Right cardiac atrium (tissue), 5 donors: ENCODE measurements at places on chromosomes 12 and 14.

GRCh38 chr12:91685917-91686316 is 459.7 kb downstream of the BTG1 start:
- DNase-seq = no peak

DNA sequence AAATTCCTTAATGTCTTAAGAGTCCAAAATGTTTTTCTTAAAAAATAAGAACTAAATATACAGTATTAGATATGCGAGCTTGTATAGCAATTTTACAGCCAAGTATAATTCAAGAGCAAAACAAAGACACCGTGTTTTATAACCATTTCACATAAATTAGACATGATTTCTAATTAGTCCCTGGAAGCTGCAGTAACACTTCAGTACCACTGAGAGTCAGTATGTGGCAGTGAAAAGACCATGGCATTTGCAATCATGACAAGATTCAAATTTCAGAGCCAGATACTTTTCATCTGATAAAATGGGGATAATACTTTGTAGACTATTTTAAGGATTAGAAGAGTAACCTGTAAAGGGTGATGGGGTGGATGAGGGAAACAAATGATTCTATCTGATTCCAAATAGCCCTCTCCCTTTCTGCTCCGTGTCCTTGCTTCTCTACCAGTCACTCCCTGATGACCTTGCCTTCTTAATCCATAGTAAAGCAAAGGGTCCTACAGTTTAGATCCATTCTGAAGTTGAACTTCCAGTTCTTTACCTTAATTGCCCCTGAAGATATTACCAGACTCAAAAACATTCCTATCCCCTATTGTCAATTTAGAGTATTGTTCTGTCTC is 145.4 kb upstream of the ABCD2 start:
- no peak for DNase-seq

GRCh38 chr12:47941871-47942613 is 21.4 kb upstream of the TMEM106C start:
- no peak for DNase-seq

DNA sequence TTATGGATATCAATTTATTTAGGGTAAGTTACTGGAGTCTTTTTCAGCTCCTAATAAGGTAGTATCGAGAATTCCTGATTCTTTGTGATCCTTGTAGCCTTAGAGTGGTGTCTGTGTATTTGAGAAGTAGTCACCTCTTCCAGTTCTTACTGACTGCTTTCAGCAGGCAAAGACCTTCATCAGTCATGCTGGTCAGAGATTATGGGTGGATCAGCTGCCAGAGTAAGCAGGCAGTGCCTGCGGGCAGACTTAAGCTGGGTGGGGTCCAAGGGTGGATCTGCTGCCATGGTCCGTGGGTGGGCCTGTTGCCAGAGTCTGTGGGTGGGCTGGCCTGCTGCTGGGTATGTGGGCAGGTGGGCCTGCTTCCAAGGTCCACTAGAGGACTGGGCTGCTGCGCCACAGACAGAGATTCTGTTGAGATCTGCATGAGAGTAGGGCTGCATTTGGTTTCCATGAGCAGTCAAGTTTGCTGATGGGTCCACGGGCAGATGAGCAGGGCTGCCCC is 188.7 kb downstream of the ANO2 start:
- peak; percentile 25 for DNase-seq

DNA sequence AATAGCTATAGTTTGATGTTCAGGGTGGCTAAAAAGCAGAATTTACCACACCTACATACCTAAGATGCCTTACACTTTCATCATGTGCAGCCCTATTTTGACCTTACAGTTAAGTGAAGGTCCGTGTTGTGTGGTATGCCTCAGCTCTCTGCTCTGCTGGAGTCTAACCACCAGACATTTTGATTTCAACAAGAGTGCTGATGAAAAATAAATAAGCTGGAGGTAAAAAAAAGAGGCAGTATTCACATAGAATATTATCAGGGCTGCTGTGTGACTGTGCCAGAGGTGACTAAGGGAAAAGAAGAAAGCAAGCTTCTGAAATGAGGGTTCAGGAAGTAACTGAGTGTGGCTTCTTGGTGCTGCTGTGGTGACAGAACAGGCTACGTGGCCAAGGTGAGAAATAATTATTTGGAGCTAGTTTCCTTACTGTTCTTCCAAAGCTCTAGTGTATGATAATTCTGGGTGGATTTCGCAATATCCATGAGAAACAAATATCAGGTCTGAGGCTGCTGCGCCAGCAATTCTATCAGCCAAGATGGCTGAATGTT is 188.8 kb downstream of the STXBP6 start:
- DNase-seq = no peak

DNA sequence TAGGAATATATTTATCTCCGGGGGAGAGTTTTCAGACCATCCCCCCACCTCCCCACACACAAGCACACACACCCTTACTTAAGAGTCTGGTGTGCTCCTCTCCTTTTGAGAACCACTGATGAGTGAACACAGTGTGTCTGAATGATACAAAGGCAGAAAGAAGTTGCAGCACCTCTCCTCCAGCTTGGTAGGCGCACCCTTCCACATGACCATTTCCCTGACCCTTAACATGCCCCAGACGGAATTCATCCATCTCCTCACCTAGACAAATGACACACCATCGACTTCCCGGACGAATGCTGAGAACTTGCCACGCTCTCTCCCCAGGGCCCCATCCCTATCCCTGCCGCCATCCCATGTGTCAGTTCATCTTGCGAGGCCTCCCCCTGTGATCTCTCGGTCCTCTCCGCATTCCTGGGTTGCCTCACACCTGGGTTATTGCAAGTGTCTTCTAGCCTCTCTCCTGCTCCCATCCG is 3.9 kb downstream of the TNFRSF1A start:
- DNase-seq = no peak

DNA sequence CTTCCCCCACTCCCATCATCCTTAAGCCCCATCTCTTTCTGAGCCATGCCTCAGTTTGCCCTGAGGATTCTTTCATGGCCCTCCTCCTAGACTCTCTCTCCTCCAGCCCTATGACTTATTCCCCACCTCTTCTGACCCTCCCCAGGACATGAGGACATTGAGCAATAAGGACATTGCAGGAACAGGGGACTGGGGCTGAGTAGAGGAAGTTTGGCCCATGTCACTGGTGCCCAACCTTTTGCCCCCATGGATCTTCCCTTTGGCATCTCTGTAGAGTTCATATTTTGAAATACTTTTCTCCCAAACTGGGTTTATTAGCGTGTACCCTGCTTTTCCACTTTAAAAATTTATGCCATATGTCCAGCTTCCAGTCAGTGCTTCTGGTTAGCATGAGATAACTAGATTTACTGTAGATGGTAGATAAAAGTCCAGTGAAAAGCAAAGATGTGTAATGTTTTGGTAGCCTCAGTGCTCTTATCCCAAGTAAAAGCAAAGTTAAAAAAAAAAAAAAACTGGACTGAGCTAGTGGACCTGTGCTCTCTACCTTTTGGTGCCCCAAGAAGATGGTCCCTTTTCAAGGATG is 6.1 kb upstream of the LRP1-AS start:
- DNase-seq = no peak

DNA sequence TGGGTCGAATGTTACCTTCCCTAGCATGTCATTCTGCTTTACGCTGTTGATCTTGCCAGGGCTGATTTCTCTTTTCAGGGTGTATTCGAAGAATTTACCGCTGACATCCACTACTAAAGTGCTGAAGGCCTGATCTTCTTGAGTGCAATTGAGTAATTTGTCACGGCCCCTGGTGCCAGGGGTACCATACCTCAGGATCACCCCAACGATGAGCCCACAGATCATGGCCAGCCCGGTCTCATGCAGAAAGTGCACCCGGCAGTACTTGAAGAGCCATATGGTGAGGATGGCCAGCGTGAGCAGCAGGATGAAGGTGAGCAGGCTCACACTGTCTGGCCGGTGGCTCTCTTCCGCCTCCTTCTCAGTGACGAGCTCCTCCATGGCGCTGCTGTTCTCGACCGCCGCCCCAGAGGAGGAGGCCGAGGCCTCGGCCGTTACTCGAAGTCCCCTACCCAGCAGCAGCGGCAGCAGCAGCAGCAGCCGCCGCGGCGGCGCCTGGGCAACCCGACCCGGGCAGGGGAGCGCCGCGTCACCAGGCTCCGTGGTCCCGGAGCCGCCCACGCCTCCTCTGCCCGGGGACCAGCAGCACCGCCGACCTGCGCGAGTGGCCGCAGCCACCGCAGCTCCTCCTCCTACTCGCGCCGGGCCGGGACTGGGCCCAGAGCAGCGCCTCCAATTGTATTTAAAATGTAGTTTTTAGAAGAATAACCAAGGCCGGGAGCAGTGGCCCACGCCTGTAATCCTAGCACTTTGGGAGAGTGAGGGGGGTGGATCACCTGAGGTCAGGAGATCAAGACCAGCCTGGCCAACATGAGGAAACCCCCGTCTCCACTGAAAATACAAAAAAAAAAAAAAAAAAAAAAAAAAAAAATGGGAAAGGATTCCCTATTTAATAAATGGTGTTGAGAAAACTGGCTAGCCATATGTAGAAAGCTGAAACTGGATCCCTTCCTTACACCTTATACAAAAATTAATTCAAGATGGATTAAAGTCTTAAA is 58.5 kb upstream of the TMPO start:
- peak; percentile 87 for DNase-seq

- no peak for DNase-seq
Observed at GRCh38 chr12:32390572-32391219, 8.7 kb upstream of the FGD4 start.

- no peak for DNase-seq
Observed at GRCh38 chr14:34051966-34052657, 101.2 kb upstream of the EGLN3 start.

GRCh38 chr12:114770323-114770722 is 86.3 kb upstream of the TBX3 start:
- DNase-seq = no peak

- DNase-seq = peak; percentile 58
Observed at GRCh38 chr14:58367296-58367695, 28.4 kb upstream of the TOMM20L start.

DNA sequence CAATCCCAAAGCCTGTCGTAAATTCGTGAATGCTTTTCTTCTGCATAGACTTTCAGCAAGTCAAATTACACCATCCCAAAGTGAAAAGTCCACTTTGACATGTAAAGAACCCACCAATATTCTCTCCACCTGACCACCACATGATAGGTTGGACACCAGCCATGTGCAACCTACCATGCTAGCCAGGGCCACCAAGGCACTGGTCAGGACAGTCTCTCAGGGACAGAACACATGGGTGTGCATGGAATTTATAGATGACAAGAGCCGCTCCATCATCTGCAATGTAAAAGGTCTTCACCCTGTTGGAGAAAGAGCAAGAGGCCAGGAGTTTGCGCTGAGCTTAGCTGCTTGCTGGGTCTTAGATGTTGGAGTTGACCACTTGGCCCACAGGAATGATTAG is 5.4 kb upstream of the KRT76 start:
- DNase-seq = no peak

- DNase-seq = no peak
Observed at GRCh38 chr14:70955543-70956480, 48.6 kb downstream of the PCNX1 start.

- DNase-seq = no peak
Observed at GRCh38 chr12:113088971-113089756, 32.6 kb downstream of the DTX1 start.

GRCh38 chr12:54993181-54993835 is 8.7 kb upstream of the TESPA1 start:
- no peak for DNase-seq

DNA sequence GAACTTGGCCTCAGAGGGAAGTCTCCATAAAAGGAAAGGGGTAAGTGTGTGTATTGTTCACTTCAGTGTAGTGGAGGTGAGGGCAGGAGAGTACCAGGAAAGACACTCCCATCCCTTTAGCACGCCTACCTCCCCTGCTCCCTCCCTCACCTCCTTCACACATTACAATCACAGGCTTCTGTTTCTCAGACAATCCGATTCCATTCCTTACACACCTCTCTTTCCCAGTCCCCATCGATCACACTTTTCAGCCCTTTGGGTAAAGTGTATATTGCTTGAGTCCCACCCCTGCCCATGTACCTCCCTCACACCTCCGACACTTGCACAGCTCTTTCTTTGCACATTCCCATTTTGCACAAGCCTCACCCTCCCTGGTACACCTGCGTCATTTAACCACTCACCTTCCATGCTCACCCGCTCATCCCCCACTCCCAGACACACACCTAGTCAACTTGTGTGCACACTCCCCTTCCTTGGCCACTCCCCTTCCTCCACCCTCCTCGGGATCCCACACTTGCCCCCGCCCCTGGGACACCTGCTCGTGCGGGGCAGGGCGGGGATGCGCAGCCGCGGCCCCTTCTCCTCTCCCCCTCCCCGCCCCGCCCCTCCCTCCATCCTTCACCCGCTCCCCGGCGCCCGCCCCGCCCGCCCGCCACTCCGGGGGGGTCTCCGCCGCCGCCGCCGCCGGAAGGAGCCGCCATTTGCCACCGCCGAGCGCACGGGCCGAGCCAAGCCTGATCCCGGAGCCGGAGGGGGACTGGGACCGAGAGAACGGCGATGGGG is at the start of gene MARCHF9:
MARCHF9 (plus strand) TSS at position 693 of the 783 bp plus-strand sequence. CDS start 426 bp downstream, outside the sequence.
- DNase-seq = peak; percentile 57

GRCh38 chr14:55073856-55074255 is 22.4 kb downstream of the MAPK1IP1L start:
- DNase-seq = no peak

DNA sequence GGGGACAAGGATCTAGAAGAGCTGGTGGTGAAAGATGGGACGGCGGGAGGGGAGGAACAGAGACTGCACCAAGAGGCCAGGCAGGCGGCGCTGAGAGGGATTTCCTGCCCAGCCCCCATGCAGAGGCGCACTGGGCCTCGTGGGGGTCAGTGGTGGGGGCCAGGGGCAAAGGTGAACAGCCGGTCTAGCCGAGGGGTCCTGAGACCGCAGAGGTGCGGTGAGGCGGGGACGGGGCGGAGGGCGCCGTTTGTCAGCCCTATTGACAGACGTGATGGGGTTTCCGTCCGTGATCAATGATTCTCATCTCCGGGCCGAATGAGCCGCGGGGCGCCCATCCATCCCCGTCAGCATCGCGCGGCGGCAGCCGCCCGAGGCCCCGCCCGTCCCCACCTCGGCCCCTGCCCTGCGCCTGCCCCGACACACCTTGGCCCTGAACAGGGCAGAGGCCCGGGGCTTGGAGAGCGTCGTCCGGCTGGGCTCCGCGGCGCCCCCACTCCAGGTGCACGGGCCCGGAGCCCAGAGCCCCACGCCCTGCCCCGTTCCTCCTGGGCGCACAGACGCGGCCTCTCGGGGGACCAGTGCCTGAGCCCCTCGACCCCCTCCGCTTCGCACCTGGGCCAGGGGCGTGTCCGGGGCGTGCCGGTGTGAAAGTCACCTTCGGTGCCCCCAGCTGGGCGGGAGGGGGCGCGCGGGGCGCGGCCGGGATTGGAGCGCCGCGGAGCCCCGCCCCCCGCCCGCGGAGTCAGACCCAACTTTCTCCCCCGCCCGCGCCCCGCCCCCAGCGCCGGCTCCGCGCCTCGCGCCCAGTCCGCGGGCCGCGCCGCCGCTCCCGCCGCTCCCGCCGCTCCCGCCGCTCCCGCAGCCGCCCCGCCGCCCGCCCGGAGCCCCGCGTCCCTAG is at the start of gene NXPH4:
NXPH4 (plus strand) TSS at position 781 of the 898 bp plus-strand sequence. CDS start 176 bp downstream, outside the sequence.
- peak; percentile 58 for DNase-seq

DNA sequence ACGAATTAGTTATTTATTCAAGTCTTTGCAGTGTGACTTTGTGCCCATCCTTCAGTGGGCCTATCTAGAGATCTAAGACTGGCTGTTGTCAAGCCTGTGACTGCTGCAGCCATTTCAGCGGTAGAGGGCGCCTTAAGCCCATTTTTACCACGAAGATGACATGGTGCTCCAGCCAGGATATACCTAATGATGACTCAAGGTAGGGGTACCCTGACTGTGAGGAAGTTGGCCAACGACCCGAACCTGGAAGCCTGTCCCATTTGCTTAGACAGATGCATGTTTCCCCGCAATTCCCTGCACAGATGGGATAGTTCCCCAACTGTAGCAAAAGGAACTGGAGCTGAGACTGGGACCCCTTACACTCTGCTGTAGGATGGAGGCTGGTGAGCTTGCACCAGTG is 41.3 kb downstream of the RAB3IP start:
- no peak for DNase-seq
